Endothelial cell (in vitro differentiated cells): ENCODE measurements at places on chromosomes 2 and 18.
A peak's percentile ranks its signal among the peaks of the same experiment; 100 is the strongest.

- DNase-seq: peak; percentile 22
These were observed 97.2 kb downstream of the AGPS start for GRCh38 chr2:177489719-177490301.

DNA sequence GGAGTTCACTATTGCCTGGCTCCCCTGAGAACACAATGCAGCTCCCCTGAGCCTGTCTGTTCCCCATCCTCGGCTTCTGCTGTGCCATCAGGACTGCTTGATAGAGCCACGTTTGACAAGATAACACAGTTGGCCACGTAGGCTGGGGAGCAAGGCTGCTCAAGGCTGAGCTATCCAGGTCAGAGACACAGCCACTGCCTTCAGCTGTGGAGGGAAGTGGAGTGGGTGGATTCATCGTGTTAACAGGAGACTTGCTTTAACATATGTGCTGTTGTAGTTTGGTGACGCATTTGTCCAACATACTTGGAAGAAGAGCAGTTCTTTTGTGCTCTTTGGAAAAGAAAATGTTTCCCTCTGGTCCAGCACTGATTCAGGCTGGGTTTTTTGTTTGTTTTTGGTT is 68.8 kb downstream of the WDSUB1 start:
- no peak for DNase-seq

GRCh38 chr2:173132531-173132930 is 56.9 kb downstream of the MAP3K20 start:
- no peak for DNase-seq

DNA sequence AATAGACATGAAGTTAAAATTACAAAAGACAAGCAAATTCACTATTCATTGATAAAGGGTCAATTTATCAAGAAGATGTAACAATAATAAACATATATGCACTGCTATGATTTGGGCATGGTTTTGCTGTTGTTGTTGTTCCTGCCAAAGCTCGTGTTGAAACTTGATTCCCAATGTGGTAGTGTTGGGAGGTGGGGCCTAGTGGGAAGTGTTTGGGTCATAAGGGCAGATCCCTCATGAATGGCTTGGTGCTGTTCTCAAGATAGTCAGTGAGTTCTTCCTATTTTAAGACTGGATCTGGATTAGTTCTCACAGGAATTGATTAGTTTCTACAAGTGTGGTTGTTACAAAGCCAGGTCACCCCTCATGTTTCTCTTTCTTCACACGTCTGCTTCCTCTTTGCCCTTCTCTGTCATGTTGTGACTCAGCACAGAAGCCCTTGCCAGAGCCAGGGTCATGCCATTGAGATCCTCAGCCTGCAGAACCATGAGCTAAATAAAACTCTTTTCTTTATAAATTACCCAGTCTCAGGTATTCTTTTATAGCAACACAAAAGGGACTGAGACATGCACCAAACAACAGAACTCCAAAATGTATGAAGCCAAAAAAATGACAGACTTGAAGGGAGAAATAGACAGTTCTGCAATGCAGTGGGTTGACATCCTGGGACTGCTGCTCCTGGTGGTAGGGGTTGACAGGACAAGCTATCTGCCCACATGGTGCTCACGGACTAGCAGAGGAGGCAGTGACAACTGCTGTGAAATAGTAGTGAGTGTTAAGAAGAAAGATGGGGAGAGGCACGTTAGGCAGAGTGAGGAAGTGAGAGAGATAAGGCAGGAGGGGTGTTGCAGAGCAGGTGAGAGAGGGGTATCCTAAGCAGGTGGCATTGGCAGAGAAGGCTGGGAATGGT is 18.6 kb upstream of the SKA1 start:
- no peak for DNase-seq

DNA sequence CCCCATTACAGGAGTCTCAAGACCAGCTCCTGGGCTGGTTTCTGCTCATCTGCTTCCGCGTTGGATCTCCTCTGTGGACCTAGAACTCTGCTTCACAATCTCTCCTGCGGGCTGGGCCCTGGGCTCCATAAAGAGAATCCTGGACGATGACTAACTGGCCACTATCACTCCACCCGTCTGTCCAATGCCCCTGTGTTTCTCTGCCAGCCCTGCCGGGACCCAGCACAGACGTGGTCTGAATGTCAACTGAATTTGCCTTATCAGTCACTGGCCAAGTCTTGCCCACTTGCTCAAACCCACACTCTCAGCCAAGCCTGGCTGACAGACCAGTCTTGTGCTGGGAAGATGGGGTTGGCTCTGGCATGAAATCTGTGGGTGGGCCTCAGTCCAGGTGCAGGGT is 17.4 kb downstream of the KIF3C start:
- no peak for DNase-seq

DNA sequence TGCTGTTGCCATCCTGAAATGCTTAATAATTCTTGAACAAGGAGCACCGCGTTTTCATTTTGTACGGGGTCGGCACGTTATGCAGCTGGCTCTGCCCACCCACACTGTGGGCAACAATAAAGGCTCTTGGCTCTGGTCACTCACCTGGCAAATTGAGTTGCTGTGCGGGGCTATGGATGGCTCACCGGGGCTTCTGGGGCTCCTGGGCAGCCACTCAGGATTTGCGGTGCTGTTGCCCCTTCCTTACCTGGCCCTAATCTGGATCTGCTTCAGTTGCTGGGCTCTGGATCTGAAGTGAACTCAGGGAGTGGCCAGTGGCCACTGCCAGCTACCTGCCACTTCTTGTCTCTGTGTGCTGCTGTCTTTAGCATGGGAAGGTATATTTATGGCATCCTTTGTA is 22.7 kb downstream of the RHOB start:
- no peak for DNase-seq

DNA sequence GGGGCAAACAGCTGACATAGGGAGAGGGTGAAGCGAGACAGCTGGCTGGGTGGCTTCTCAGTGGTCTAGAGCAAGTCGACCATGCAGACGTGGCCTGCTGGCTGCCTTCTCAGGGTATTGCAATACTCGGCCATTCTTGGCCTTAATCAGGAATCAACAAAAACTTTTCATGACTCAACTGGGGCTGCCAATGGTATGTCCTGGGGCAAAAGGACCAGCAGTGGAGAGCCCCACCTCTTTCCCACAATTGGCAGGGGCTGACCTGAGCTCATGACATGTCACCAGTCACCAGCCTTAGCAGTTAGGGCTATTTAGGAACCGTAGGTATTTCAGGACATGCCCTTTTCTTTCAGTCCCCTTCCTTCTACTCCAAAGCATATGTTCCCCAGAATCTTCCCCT is 19.1 kb downstream of the PLA2R1 start:
- DNase-seq: no peak

- no peak for DNase-seq
These were observed 27.7 kb downstream of the SMAD7 start for GRCh38 chr18:48922801-48923730.

GRCh38 chr18:8835521-8835953 is 130.2 kb downstream of the MTCL1 start:
- no peak for DNase-seq

- no peak for DNase-seq
These were observed 88.1 kb upstream of the KLF7 start for GRCh38 chr2:207253666-207254345.

DNA sequence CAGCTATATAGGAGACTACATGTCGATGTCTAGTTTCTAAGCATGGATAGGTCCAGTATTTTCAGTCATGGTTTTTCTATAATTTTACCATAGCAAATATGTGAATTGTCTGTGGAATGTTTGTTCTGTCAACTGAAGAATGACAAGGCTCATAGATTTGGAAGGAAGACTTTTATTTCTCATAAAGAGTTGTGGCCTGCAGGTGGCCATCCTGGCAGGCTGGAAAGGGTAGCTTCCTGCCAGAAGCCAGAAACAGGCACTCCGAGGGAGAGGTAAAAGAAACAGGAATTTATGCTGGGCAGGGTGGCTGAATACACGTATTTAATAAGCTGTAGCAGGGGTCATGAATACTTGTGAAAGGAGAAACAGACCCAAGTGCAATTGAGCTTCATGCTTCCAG is 182.1 kb downstream of the PARD3B start:
- DNase-seq: no peak

DNA sequence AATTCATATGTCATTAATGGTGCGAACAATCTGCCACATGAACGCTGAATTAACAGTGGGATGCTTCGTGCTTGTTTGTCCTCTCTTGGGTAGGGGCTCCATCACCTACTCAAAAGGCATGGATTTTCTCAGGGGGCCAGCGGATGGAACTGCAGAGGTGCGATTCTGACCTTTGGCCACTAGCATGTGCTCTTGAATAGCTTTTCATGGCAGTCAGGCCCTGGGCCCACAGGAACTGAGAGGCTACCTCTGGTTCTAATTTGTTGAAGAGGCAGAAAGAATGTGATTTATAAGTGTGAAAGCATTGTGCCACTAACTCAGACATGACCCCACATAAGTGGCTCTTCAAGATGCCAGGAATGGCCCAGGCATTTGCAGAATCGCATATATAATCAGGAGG is 283.2 kb downstream of the INSIG2 start:
- peak; percentile 63 for DNase-seq

DNA sequence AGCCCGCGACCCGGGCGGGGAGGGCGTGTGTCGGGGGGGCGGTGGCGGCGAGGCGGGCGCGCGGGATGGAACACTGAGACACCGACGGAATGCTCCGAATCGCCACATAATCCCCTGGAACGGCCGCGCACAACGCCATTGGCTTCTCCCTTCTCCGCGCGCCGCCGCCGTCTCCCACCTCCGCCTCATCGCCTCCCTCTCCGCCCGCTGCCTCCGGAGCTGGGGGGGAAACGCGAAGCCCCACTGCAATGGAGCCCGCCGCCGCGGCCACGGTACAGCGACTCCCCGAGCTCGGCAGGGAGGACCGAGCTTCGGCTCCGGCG is at the start of gene PHLPP1:
PHLPP1 (plus strand) TSS at position 106 of the 323 bp plus-strand sequence; CDS start at position 249, 143 bp downstream.
- DNase-seq: no peak

- no peak for DNase-seq
These were observed 25.4 kb downstream of the SP100 start for GRCh38 chr2:230441227-230441897.

GRCh38 chr18:58136879-58137278 is 92.9 kb downstream of the NEDD4L start:
- DNase-seq: no peak

- no peak for DNase-seq
These were observed 108.3 kb upstream of the NOSTRIN start for GRCh38 chr2:168694173-168694572.

DNA sequence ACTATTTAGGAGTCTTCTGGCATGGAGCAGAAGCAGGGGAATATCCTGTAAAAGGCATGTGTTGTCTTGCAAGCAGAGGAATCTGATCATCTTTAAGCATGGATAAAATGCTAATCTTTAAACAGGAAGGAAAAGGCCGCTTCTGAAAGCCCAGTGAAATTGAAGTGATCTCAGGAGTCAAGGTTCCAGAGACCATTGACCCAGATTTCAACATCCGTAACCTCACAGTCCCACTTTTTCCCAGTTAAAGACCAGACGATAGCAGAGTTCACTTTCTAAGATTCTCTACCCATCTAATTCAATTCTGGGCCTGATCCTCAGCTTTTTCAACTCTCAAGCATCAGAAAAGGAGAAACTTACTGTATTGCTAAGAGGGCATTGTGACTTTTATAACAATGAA is 332.2 kb upstream of the LRP1B start:
- DNase-seq: no peak

DNA sequence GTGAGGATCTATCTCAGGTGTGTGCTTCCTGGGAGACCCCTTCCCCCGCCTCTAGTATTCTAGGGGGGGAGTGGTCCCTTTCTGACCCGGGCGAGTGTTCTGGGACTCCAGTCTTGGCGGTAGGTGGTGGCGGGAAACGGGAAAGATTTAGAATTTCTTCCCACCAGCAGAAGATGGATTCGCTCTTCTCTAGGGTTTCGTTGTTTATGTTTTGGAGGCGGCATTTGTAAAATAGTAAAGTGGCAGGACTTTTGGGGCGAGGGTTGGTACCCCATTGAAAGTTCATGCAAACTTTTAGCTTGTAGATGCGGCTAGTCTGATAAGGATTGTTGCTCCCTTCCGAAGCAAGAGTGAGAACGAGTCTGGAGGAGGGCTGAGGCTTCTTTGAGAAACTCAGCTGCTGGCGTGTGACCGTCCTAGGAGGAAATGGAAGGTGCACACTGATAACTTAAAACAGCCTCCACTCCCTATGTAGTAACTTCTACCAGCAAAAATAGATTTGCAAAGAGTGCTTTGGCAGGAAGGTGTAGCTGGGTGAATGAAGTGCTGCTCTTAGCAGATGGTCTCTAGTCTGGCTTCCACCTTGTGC is 412 bp downstream of the GPD2 start:
- DNase-seq: peak; percentile 9

GRCh38 chr2:171087547-171087946 is 73.1 kb downstream of the TLK1 start:
- DNase-seq: no peak

GRCh38 chr2:193581807-193582206 is 1387.1 kb upstream of the TMEFF2 start:
- DNase-seq: no peak

DNA sequence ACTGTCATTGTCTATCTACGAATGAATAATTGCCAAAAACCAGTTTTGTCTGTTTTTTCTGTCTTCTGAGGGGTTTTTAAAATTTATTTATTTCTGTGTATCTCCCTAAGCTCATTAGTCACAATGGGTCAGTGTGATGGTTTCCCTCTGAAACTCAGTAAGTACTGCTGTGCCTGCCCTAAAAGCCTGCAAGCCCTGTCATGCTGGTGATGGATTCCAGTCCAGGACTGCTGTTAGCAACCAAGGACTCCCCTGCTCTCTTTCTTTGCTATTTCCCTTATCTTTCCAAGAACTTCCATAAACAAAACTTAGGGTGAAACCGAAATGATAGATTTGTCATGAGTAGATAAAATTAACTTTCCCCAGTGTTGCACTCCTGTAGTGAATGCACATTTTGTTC is 11.8 kb upstream of the DSG2 start:
- DNase-seq: no peak

DNA sequence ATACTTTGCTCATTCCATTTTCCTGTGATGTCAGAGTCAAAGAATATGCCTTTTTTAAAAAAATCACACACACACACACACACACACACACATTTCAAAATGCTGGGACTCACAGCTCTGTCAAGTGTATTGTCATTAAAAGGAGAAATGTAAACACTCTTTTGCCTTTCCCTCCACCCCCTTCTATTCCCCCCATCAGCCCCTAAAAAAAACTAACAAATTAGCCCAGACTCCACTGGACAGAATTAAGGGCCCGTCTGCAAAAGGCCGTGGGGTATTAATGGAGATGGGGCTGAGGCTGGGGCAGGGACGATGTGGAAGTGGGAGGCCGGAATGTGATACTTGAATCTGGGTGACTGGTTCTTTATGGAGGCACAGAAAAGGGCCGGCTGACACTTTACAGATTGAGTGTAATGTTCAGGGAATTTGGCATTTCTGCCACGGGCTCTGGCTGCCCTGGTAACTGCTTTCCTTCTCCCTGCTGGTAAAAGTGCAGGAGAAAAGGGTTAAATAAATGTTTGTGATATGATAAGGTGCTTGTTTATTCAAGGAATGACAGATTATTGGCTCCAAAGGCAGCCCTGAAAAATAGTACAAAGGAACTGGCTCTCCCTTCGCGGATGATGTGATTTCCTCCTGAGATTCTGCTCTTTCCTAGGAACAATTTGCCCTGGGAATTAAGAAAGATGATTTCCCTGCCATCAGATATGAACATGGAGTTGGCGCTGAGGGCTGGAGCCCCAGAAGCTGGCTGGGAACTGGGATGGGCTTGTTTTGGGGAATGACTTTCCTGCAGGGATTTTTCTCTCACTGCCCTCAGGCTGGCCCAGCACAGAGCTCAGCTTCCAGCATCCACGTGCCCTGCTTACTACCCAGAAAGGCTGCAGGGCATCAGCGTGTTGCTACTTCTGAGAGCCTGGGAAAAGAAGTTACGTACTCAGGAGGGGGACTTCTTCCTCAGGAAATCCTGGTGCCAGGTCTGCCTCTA is 52.8 kb upstream of the CTAGE1 start:
- DNase-seq: no peak
